ENCODE measurements at places on chromosomes 11 and 22. TPM values are rescaled to one million over a fixed set of nuclear protein-coding genes. Genes with fewer than 3 reads are reported as not detected.

The BEST1 gene
- 0.31 TPM for total RNA-seq

The KLHL22 gene
- 34.3 TPM for total RNA-seq

The ANO5 gene
- total RNA-seq: 4.1 TPM

The TSSC4 gene
- total RNA-seq: 59.0 TPM

The TRIM5 gene
- 30.0 TPM for total RNA-seq

The SCUBE2 gene
- 7.9 TPM for total RNA-seq

The APOBEC3H gene
- total RNA-seq: 1.1 TPM

The NXPE1 gene
- 0.27 TPM for total RNA-seq

The OR52I2 gene
- total RNA-seq: not detected

The PDGFD gene
- 17.8 TPM for total RNA-seq

DNA sequence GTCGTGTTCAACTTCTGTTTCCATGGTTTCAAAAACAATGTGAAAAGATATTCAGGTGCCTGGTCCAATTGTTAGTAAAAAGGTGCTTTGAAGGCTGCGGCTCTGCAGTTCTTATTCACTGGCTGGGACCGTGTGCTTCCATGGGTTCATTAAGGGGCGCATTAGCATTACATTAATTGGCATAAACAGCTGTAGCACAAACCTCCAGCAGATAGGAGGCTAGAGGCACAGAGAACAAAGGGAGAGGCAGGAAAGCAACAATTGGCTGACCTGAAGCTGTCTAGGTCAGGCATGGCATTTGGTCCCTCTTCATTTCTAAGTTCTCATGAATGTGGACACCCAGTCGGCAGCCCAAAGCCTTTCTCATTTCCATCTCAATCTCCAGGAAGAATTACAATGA lies 16.6 kb downstream of the PAK1 start:
- DNase-seq: no peak
- no peak overlapping the region for H3K4me3 ChIP-seq
- no peaks in the 10 kb centered on the region for H3K27me3 ChIP-seq
- peaks cover 14% of the 10 kb centered on the region for H3K4me1 ChIP-seq
- no peak overlapping the region for H3K27ac ChIP-seq

GRCh38 chr22:48300877-48301276 lies 1526.8 kb downstream of the BRD1 start:
- peaks cover 10% of the 10 kb centered on the region for H3K4me1 ChIP-seq
- no peak for DNase-seq

GRCh38 chr22:22843848-22844247 lies 43.8 kb upstream of the IGLL5 start:
- DNase-seq: no peak
- H3K27me3 ChIP-seq: peaks cover 36% of the 10 kb centered on the region
- no peak overlapping the region for H3K4me3 ChIP-seq
- H3K36me3 ChIP-seq: no peaks in the 10 kb centered on the region
- no peaks in the 10 kb centered on the region for H3K4me1 ChIP-seq

GRCh38 chr11:115263799-115264656 lies 240.2 kb downstream of the CADM1 start:
- H3K27me3 ChIP-seq: no peaks in the 10 kb centered on the region
- no peaks in the 10 kb centered on the region for H3K36me3 ChIP-seq

DNA sequence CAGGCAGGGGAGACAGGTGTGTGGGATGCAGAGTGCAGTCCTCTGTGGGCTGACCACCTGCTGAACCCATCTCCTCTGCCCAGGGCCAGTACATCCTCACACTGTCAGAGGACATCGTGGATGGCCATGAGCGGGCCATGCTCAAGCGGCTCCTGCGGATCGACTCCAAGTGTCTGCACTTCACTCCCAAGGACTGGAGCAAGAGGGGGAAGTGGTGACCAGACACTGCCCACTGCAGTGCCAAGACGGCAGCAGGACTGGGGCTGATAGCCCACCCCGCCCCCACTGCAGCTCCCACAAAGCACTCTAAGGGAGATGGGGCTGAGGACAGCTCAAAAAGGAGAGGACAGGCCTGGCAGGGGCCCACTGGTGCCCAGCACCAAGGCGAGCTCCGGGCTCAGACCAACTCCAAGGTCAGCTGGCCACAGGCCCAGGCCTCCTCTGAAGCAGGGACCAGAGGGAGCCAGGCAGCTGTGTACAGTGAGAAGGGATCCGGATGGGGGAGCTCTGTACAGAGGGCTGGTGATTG lies 1.6 kb downstream of the RNASEH2C start:
- DNase-seq: no peak
- H3K36me3 ChIP-seq: peaks cover 14% of the 10 kb centered on the region
- no peaks in the 10 kb centered on the region for H3K4me1 ChIP-seq
- H3K27me3 ChIP-seq: peaks cover 8% of the 10 kb centered on the region
- peak overlapping the region; percentile 93 for H3K4me3 ChIP-seq

DNA sequence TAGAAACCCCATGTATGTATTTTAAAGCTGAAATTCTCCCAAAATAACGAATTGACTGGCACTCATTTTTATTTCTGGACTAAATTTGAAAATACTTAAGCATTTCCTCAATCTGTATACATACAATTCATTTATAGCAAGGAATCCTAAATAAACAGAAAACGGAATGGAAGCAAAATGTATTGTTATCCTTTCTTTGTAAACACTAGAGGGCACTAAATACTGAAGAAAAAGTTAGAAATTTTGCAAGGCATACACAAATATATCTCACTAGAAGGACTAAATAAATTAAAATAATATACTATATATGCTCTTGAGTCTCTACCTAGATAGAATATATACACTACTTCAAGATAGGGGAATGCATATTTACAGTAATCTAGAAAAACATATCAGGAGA lies 23.1 kb upstream of the ANO5 start:
- no peaks in the 10 kb centered on the region for H3K4me1 ChIP-seq
- H3K36me3 ChIP-seq: no peaks in the 10 kb centered on the region
- no peak overlapping the region for H3K27ac ChIP-seq
- H3K27me3 ChIP-seq: peaks cover 4% of the 10 kb centered on the region
- H3K4me3 ChIP-seq: no peak overlapping the region

DNA sequence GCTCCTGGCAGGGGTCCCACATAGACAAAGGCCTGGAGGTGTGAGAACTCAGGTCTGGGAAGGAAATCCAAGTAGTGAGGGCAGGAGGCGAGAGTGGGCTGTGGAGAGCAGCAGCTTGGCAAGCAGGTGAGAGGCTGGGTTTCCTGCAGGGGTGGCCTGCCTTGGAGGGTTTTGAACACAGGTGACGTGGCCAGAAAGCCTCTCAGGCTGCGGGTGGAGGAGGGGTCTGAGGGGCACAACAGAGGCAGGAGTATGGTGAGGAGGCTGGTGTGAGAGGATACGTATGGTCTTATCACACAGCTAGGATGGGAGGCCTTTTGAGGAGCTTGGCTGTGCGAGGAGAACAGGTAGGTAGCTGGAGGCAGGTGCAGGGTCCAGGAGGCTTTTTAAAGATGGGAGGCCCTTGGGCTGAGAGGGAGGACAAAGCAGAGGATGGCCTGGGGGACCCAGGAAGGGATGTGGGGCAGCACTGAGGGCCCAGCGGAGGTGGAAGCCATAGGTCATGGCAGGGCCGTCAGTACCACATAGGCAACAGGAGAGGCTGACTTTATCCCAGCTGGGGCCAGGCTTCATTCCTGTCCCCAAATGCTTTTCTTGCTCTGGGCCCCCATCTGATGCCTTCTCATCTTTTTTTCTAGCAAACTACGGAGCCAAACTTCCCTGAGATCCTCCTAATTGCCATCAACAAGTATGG lies 84.4 kb downstream of the MYO7A start:
- no peaks in the 10 kb centered on the region for H3K4me1 ChIP-seq
- no peak for DNase-seq
- H3K4me3 ChIP-seq: no peak overlapping the region
- H3K36me3 ChIP-seq: no peaks in the 10 kb centered on the region
- no peak overlapping the region for H3K27ac ChIP-seq

GRCh38 chr22:31332886-31333285 lies 13.3 kb downstream of the PATZ1 start:
- no peak overlapping the region for H3K27ac ChIP-seq
- no peaks in the 10 kb centered on the region for H3K4me1 ChIP-seq
- H3K27me3 ChIP-seq: no peaks in the 10 kb centered on the region
- no peak for DNase-seq

DNA sequence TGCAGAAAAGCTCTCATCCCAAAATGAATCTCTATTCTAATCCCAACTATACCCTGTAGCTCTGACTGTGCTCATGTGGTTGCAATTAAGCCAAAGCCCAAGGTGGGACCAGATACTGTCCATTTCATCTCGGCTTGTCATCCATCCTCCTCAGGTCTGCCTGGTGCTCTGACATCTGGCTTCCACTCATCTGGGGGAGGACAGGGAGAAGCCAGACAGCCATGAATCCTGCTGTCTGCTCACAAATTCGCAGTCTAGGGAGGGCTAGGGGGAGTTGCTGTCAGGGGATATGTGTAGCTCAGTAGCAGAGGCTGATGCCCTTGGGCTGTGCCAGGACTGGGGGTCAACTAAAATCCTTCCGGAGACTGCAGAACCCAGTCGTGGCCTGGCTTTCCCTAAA lies 167.1 kb downstream of the ETS1 start:
- peaks cover 4% of the 10 kb centered on the region for H3K27me3 ChIP-seq
- no peak overlapping the region for H3K4me3 ChIP-seq
- H3K36me3 ChIP-seq: no peaks in the 10 kb centered on the region
- DNase-seq: no peak
- H3K4me1 ChIP-seq: peaks cover 44% of the 10 kb centered on the region
- no peak overlapping the region for H3K27ac ChIP-seq

DNA sequence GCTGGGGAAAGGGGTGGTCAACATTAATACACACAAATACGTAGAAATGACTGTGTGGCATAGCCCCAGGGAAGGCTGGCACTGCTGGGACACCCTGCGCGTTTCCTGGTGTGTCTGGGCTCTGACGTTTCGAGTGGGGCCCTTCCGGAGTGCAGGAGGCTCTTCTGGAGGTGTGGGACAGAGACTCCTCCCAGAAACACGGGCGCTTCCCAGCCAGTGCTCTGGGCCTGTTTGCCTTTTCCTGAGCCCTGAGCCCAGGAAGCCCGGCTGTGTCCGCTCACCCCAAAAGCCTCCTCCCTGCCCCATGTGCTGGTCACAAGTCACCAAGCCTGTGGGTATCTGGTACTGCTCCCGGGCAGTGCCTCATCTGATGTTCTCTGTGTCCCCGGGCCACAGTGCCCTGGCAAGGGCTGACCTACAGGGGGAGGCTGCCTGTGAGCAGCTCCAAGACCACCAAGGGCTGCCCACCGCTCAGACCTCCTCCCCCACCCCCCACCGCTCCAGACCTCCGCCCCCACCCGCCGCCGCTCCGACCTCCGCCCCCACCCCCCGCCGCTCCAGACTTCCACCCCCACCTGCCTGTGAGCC lies 1133.3 kb downstream of the BRD1 start:
- H3K36me3 ChIP-seq: no peaks in the 10 kb centered on the region
- peaks cover 4% of the 10 kb centered on the region for H3K4me1 ChIP-seq
- no peak for DNase-seq
